Stimulated activated CD8-positive, alpha-beta memory T cell treated with anti-CD3 and anti-CD28 coated beads, Interleukin-7, amount 100 ng/mL, for 24 hours (primary cell): ENCODE measurements at places on chromosomes 3 and 15.

- no peak for DNase-seq
Measured at GRCh38 chr15:88115486-88116152, 140.9 kb downstream of the NTRK3 start.

DNA sequence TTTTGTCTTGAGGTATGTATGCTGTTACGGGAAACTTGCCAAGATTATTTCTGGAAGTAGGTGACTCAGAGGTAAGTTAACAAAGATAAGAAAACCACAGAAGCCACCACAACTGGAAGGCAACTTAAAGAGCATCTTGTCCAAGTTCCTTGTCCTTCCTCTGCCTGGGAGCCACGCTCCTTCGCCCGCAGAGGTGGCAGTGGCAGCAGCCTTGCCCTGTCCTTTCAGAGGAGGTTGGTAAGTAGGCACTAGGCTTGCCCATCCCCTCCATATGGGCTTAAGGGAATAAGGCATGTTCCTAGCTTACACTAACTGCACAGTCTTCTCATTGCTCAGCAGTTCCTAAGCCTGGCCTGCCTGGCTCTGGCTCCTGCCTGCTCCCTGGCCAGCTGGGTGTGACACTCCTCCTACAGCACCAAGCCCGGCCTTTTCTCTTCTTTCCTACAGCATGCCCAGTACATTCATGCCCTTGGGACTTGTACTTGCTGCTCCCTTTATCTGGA is 48.0 kb upstream of the RAB6B start:
- no peak for DNase-seq

GRCh38 chr3:120420928-120421551 is 29.8 kb downstream of the FSTL1 start:
- no peak for DNase-seq

DNA sequence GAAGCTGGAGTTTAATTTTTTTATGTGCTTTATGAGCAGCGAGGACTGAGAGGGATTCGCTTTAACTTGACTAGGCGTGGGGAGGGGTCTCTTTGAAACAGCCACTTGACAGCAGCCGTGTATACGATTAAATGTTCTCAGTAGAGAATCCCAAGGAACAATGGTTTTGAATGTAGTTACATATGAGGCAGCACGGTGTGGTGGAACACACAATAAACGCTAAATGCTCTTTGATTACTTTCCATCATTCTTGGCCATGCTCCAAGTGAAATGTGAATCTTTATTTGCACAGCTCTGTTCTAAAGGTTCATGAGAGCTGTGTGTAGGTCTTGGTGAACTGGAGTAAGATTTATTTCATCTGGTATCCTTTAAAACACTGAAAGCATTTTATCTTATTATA is 251.4 kb upstream of the TGFBR2 start:
- DNase-seq = no peak

GRCh38 chr15:85010071-85010385 is 28.4 kb downstream of the PDE8A start:
- no peak for DNase-seq

GRCh38 chr3:108301695-108302404 is 5.5 kb downstream of the HHLA2 start:
- DNase-seq = no peak

DNA sequence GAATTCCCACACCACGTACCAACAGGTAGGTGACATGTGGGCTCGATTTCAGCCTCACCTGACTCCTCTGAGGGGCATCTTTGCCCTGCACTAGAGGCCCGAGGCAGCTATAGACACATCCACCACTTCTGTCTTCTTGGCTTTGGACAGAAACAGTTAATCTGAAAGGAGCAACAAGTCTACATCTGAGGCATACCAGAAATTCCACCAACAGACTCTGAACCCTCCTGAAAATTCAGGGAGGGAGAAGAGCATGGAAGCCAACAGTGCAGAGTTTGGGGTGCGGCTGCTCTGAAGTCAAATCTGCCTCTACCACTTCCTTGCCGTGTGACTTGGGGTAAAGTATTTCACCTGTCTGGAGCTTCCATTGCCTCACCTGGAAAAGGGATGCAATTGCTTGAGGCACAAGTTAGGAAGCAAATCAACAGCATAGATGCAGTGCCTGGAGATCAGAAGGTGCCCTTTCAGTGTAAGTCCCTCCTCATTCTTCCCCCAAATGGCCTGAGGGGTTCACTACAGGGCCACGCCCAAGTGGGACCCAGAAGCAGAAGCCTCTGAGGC is 119.8 kb downstream of the SHQ1 start:
- no peak for DNase-seq

DNA sequence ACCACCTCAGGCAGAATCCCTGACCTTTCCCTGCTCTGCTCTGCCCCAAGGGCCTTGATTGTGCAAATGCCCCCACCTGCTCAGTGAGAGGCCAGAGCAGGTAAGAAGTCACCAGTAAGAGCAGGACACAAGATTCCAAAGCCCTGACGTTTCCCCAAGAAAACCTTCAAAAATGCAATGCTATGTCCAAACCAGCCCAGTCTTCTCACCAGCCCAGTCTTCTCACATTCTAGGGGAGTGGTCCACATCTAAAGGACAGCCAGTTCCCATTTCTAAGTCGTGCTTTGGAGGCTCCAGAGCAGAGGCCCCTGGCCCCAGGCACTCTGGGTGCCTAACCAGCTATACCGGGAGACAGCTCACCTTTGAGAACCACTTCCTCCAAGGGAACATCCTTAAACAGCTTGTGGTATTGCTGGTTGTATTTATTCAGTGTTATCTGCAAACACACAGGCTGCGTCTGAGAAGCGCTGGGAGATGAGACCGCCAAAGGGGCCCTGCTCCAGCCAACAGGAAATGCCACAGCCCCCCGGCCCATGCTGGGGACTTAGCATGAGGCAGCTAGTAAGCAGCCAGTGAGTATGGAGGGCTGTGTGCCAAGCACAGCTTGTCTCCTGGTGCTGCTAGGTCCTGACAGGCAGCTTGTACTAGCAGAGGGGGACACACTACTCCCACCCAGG is 29.3 kb downstream of the GRAMD2A start:
- no peak for DNase-seq

DNA sequence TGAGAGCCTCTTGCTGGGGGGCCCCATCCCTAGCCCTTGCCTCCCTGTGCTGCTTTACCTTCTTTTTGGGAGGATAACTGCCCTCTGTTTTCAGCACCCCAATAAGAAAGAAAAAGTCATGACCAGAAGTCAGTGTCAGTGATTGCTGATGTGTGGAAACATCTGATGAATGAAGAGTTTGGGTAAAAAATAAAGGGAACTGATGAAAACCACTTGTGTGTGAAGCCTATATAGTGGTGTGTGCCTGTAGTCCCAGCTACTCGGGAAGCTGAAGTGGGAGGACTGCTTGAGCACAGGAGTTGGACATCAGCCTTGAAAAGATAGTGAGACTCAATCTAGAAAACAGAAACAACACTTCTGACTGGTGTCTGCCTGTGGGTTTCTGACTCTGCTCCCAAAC is 9.8 kb upstream of the CELSR3 start:
- DNase-seq = no peak

DNA sequence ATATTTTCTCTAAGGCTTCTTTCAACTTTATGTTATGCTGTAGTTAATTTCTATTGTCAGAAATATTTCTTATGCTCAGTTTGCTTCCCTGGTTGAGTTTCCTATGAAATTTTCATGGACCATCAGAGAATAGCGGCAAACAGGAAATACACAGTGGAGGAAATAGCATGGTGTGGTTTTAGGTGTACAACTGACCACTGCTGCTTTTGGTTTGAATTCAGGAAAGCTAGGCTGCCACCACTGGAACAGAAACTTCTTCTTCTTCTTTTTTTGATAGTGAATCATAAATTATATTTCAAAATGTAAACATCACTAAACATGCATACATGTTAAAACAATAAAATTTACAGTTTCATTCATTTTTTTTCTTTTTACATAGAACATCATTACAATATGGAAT is 316.6 kb upstream of the TGFBR2 start:
- DNase-seq = no peak

- no peak for DNase-seq
Measured at GRCh38 chr15:55197362-55197705, 593 bp upstream of the RSL24D1 start.

DNA sequence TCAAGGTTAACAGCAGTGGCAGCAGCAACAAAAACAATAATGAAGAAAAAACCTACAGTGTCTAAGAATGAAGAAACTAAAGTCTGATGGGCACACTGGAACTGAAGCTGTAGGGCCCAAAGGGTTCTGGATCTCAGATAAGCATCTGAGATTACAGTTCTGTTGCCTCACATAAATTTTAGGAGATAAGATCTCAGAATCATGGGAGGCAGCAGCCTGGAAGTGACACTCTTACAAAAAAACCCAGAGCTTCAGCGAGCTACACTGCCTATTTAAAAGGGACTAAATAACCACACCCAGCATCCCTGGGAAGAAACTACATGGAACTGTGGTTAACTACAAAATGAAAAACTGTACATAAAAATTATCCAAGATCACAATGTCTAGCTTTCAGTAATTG is 61.2 kb downstream of the PLD1 start:
- DNase-seq = no peak

DNA sequence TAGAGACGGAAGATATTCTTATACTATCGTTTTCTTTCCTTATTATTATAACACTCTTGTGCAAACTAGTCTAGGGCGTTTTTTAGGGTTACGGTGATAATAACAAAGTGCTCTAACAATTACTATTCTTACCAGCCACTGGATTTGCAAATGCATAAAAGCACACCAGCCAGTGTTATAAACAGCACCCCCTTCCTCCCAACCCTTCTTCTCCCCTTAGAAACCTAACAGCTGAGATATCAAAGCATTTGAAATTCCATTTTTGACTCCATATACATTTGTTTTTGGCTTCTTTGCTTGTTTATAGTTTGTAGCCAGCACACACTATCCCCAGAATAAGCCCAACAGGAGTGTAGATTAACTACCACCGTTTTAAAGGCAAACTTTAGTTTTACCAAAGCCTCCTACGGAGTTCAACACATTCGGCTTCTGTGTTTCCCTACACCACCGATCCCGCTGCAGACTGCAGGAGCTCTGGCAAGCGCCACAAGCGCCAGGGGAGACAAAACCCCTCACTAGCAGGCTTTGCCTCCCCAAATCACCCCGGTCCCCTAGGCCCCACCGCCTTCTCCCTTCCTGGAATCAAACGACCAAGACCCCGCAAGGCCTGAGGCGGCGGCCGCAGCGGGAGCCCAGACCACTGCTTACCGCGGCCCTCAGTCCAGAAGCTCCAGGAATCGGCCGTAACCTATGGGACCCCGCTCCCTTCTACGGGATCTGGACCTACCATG is 461 bp downstream of the COPB2 start:
- no peak for DNase-seq

- no peak for DNase-seq
Measured at GRCh38 chr3:57959423-57960173, 48.6 kb upstream of the FLNB start.

DNA sequence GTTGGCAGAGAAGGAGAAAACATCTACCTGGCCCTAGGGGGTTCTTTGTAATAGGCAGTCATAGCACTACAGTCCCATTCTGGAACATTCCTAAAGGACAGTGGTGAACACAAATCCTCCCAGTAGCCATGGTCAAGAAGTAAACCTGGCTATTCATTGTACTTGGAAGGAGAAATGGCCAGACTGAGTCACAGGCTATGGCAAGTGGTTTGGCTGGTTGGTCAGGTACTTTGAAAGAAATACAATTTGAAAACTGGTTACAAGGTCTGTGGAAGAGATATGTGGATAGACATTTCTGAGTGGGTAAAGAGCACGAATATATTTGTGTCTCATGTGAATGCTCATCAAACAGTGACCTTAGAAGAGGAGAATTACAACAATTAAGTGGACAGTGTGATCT is 33.0 kb upstream of the FAN1 start:
- DNase-seq = no peak

DNA sequence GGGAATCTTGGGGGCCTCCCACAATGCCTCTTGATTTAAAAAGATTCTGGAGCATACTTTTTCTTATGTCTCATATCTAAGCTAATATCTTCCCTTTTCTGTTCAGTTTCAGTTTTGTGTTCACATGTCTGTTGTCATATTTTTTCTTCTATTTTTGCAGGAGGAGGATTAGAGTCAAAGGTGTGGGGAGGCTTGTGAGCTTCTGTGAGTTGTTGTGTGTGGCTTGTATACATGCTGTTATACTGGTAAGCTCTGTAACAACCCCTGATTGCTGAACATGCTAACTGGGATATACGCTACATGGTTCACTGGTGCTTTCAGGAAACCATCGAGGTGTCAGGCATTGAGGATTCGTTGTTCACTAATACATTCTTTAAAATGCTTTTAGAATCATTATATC is 83.5 kb downstream of the SLC25A26 start:
- no peak for DNase-seq

DNA sequence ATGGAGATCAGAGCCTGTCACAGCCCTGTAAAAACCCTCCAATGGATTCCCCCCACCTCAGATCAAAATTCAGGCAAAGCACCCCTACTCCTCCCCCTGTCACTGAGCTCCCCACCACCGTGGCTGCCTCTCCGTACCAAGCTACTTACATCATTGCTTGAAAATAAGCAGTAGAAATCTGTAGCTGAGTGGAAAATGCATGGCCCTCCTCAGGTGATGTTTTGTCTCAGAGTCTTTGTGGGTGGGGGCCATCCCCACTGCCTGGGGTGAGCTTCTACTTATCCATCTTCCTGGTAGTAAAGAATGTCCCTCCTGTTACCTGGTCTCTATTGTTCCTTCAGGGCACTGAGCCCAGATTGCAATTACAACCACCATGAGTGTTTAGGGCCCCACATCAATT is 34.5 kb downstream of the SLCO2A1 start:
- no peak for DNase-seq

- DNase-seq = no peak
Measured at GRCh38 chr3:24586920-24587319, 92.3 kb upstream of the THRB start.

- DNase-seq = no peak
Measured at GRCh38 chr3:73710340-73710739, 85.6 kb upstream of the PDZRN3 start.

DNA sequence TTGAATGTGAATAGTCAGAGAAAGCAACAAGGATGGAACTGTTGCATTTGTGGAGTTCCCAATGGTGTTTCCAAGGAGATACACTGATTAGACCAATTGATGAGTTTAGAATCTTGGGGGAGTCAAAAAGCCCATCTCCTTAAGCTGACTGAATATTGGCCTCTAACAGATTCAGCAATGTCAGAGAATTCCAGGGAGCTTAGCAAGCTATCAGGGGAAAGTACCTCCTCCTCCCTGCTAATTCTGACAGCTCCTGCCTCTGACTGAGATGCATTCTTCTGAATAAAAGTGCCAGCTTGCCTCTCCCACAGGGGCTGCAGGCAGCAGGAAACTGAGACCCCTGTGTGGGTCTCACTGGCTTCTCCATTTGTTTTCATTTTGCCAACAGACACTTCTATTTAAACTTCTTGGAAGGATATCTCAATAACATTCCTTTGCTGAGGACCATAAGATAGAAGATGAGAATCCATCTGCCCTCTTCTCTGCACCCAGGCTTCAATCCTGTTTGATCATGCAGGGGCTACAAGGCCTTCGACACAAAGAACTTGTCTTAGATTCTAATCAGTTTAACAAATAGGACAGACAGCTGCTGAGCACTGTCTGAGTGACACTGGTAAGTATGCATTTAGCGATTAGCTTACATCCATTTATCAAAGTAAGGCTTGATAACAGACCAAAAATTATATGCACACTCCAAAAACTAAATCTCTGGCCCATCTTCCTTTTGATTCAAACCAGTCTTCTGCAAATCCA is 1080.8 kb downstream of the TUSC7 start:
- no peak for DNase-seq

GRCh38 chr15:38226608-38227266 is 25.9 kb upstream of the SPRED1 start:
- no peak for DNase-seq
